ENCODE measurements at places on chromosomes 7 and 10.

- H3K4me1 ChIP-seq: peaks cover 9% of the 10 kb centered on the region
- no peaks in the 10 kb centered on the region for H3K36me3 ChIP-seq
- DNase-seq: peak; percentile 40
These were observed 185.5 kb downstream of the CFTR start for GRCh38 chr7:117665368-117665767.

DNA sequence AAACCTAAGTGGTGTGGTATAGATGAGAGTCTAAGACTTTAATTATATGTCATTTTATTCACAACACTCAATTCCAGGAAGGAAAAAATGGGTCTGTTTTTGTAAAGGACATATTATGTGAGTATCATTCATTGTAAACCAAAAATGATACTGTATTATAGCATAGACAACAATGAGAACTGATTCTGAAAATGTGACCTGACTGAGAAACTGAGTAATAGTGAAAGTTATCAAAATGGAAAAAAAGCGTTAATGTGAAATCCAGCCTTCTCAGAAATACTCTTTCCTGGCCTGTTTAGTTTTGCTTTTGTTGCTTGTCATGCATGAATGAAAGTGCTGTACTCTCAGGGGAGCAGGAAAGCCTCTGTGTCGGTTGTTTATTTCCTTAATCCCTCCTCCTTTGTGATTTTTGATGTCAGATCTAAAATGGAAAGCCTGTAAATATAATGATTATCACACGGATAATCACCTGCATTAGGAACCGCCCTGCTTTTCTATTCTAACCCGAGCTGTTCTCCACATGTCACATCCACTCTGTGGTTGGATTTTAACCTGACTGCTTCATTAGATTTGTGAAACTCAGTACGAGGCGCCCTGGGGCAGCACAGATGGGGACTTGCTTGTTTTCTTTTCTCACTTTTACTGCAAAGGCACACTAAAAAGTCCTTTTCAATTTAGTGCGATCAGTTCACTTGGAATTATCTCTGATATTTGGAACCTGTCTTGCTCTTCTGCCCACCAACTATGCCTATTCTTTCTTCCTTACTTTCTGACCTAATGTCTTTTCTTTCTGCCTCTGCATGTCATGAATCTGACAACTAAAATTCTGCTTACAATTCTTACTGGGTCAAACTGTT lies 240.9 kb upstream of the KAT6B start:
- H3K4me3 ChIP-seq: no peak overlapping the region
- DNase-seq: no peak
- H3K27ac ChIP-seq: no peak overlapping the region
- H3K36me3 ChIP-seq: no peaks in the 10 kb centered on the region

GRCh38 chr10:50992356-50992901 lies 81.9 kb upstream of the PRKG1 start:
- no peaks in the 10 kb centered on the region for H3K36me3 ChIP-seq
- no peaks in the 10 kb centered on the region for H3K27me3 ChIP-seq
- peak; percentile 38 for DNase-seq
- peaks cover 11% of the 10 kb centered on the region for H3K4me1 ChIP-seq

GRCh38 chr10:85612378-85612775 lies 754.2 kb downstream of the GRID1 start:
- DNase-seq: no peak
- H3K27ac ChIP-seq: no peak overlapping the region
- no peaks in the 10 kb centered on the region for H3K27me3 ChIP-seq
- H3K36me3 ChIP-seq: no peaks in the 10 kb centered on the region
- H3K4me1 ChIP-seq: no peaks in the 10 kb centered on the region

DNA sequence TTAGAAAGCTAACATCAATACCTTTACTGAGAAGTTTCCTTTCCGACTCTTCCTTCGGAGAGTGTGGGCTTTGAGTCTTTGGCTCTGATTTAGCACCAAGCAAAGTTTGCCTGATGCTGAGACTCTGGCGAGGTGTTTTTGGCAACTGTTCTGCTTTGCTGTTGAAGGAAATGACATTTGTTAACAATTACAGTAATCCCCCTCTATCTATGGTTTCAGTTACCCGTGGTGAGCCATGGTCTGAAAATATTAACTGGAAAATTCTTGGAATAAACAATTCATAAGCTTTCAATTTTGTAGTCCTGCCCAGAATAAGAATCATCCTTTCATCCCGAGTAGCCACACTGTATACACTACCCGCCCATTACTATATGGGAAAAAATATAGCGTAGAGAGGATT lies 126.3 kb downstream of the ARHGAP21 start:
- peaks cover 4% of the 10 kb centered on the region for H3K36me3 ChIP-seq
- no peak overlapping the region for H3K27ac ChIP-seq
- no peaks in the 10 kb centered on the region for H3K27me3 ChIP-seq
- no peak for DNase-seq
- no peaks in the 10 kb centered on the region for H3K4me1 ChIP-seq

DNA sequence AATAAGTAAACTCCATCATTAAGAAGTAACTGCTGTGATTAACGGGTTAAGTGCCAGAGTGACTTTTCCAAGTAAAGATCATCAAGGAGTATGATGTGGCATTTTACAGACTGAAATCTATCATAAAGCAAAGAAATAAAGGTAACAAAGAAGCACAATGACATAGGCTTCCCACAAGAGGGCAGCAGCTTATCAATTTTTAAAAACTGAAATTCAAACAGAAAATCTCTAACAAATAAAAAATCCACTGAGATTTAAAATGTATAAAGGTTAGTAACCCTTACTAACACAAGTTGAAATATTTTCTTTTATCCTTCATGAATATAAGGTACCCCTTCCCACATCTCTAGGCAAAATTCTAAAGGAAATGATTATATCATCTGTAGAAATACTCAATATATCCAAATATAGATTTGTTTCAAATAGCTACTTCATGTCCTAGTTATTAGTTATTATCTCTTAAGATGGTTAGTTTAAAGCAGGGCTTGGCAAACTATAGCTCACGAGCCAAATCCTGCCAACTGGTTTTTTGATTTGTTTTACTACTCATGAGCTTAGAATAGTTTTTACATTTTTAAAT lies 29.2 kb downstream of the FAM3C start:
- DNase-seq: peak; percentile 22
- no peak overlapping the region for H3K4me3 ChIP-seq
- peaks cover 2% of the 10 kb centered on the region for H3K4me1 ChIP-seq
- H3K27me3 ChIP-seq: no peaks in the 10 kb centered on the region

GRCh38 chr7:31171216-31171785 lies 119.2 kb downstream of the ADCYAP1R1 start:
- no peak overlapping the region for H3K4me3 ChIP-seq
- H3K27ac ChIP-seq: no peak overlapping the region
- no peak for DNase-seq
- no peaks in the 10 kb centered on the region for H3K27me3 ChIP-seq

- peak; percentile 43 for DNase-seq
- no peaks in the 10 kb centered on the region for H3K36me3 ChIP-seq
- no peaks in the 10 kb centered on the region for H3K27me3 ChIP-seq
- no peak overlapping the region for H3K4me3 ChIP-seq
- H3K27ac ChIP-seq: no peak overlapping the region
These were observed 40.2 kb upstream of the PROSER2 start for GRCh38 chr10:11782793-11783557.

GRCh38 chr10:75402486-75403143 lies 1.1 kb upstream of the ZNF503 start:
- peak overlapping the region; percentile 97 for H3K4me3 ChIP-seq
- H3K27me3 ChIP-seq: no peaks in the 10 kb centered on the region
- H3K27ac ChIP-seq: peak overlapping the region; percentile 95
- no peak for DNase-seq
- peaks cover 2% of the 10 kb centered on the region for H3K4me1 ChIP-seq

DNA sequence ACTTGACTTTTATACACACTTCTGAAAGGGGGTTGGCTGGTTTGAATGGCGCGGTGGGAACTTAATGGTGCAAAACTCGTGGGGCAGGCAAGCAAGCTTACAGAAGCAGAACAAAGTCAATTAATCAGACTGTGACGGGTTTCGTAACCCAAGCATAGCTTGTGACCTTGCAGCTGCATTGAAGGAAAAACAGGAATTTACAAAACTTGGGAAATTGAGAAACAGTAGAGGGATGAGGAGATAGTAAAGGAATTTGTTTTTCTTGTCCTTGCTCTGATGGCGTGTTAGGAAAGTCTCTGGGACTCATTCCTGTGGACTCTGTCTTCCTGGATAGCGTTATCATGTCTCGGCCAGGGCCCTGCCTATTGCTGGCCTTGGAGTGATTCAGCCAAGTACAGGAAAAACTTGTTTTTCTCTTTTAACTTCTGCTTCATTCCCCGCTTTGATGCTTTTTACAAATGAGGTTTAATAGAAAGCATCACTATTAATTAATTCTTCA lies 220.0 kb upstream of the KCND2 start:
- no peaks in the 10 kb centered on the region for H3K27me3 ChIP-seq
- no peaks in the 10 kb centered on the region for H3K36me3 ChIP-seq
- peak; percentile 100 for DNase-seq
- no peak overlapping the region for H3K4me3 ChIP-seq
- peaks cover 11% of the 10 kb centered on the region for H3K4me1 ChIP-seq
- H3K27ac ChIP-seq: peak overlapping the region; percentile 71

Measured in fibroblast of lung (primary cell).